Activated naive CD4-positive, alpha-beta T cell treated with anti-CD3 and anti-CD28 coated beads, Interleukin-2, amount 10 ng/mL, durations not matched to agents 7 days and 5 days (primary cell): ENCODE measurements at places on chromosomes 12 and 14.
A peak's percentile ranks its signal among the peaks of the same experiment; 100 is the strongest.

GRCh38 chr14:54775486-54776140 is 127.0 kb downstream of the GCH1 start:
- DNase-seq = peak; percentile 11

DNA sequence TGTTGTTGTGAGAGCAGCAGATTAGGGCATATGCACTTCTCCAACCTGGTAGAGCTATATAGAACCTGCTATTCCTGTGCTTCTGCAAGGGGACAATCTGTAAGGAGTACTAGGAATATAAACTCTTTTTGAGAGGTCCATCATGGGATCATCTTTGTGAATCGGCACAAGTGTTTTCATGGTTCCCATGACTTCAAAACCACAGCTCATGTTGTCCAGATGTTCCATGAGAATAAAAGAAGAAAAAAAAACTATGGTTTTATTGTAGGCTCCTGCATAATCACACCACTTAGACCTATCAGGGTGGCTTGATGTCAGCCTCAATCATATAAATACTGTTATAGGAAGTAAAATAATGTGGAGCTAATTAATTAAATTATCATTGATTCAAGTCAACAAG is 311.4 kb upstream of the ATP2B1 start:
- no peak for DNase-seq

- no peak for DNase-seq
Observed at GRCh38 chr14:23641915-23642588, 5.9 kb downstream of the DHRS2 start.

DNA sequence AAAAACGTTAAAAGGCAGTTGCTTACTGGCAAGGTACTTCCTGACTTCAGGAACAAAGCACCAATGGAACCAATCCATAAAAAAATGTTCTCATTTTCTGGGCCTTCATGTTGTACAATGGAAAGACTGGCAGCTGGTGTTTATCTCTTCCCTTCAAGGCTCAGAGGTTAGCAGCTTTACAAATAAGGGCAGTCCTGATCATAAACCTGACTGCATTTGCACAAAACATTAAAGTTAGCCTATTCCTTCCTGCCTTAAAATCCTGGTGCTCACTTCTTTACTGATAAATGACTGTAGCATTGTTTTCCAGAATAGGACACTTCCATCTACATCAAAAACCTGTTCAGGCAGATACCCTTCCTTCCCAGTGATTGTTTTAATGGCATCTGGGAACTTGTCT is 19.2 kb downstream of the IL26 start:
- no peak for DNase-seq

GRCh38 chr12:113462998-113463745 is 8.5 kb downstream of the LHX5 start:
- DNase-seq = no peak

DNA sequence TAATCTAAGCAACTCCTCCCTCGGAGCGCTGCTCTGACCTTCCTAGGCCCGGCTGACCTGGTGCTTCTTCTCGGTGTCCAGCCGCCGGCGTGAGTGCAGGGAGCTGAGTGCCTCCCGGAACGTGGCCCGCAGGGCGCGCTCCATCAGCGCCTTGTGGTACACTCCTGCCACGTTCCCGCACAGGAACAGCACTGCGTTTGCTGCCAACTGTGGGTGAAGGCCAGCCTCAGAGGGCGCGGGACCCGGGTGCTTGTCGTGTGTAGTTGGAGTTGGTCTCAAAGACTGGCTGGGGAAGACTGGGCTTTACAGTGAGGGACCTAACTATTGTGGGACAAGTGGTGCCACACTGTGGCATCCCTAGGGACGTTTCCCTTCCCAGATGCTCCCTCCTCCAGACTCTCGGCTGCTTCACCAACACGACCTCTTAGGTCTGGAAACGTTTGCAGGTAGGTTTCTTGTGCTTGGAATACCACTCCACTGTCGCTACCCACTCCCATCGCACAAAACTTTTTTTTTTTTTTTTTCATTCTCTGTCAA is 3.1 kb downstream of the ADCY4 start:
- DNase-seq = no peak
